ENCODE measurements at places on chromosomes 1 and 21.

DNA sequence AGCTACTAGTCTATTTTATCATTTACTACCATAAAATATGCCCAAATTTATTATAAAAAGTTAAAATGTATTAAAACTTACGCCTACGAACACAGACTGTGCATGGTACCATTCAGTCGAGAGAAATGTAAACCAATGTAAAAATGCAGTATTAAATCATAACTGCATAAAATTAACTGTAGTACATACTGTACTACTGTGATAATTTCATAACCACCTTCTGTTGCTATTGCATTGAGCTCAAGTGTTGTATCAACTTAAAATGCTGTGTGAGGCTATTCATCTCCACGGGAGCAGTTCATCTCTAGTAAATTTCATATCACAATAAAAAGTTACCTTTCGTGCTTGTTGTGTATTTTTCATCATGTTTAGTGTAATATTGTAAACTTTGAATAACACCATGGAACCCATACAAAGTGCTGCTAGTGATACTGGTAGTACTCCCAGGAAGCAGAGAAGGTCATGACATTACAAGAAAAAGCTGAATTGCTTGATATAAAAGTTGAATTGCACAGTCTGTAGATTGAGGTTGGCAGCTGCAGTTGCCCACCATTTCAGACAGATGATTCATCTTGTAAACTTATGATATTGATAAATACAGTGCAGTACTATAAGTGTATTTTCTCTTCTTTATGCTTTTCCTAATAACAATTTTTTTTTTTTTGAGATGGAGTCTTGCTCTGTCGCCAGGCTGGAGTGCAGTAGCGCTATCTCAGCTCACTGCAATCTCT lies 19.0 kb upstream of the CENPF start:
- DNase-seq, result no peak

DNA sequence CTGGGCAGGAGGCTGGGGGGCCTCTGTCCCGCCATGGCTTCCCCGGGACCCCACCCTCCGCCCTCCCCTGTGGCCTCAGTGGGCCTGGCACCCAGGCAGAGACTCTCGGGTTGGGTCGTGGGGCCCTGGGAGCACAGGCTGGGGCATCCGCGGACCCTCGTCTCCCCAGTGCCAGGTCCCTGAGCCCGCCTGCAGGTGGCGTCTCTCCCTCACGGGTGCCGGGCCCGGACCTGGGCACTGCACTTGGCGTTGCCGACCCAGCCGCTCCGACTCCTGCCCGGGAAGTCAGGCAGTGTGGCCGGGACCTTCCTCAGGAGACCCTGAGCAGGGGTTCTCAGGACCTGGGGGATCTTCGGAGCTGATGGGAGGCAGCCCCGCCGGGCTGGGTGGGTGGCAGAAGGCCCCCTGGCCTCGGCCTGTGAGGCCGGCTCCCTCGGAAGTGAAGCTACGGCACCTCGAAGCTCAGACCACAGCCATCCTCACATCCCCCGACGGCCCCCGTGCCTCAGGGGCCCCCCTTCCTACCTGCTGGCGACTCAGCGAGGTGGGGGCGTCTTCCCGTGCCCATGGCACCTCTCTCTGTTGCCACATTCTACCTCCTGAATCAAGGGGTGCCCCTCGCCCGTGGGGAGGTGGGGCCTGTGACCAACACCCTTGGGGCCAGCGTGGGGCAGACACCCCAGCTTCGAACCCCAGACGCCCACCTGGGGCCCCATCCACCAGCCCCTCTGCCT lies 6.4 kb upstream of the C1orf159 start:
- peak; percentile 57 for DNase-seq

DNA sequence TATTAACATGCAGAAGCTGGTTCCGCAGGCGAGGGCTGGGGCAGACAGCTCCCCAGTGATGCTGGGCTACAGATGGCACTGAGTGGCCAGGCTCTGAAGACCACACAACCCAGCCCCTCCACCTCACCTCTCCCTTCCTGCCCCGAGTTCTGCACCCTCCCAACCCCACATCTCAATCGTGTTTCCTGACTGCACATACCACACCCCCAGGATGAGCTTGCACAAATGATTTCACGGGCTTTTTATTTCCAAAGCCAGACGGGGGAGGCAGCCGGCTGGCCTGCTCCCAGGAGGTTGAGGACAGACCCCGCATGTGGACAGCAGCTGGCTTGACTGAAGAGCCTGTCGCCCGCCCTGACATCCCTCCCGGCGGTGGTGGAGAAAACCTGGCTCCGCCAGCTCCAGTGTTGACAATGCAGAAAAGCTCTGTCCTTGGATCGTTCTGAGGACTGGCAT lies 21.4 kb upstream of the ALDH4A1 start:
- DNase-seq, result no peak

DNA sequence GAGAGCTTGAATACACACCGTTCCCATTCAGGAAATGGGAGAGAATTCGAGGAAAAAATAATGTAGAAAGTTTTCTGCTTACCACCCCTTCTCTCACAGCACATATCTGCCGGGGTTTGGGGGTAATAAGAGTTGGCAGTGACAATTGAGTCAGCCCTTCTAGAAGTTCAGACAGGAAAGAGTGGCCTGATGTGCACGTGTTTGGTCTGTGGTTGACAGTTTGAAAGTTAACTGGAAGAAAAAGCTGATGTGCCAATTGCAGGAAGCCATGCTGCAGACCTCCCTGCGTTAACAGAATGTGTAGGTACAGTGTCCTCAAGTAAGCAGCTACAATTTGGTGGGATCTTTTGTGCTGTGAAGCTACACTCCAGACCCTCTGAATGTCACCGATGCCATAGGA lies 50.9 kb downstream of the DHX9 start:
- DNase-seq, result no peak

GRCh38 chr1:180946056-180946455 lies 33.4 kb downstream of the KIAA1614 start:
- no peak for DNase-seq

- no peak for DNase-seq
Observed at GRCh38 chr1:53631622-53632310, 107.2 kb downstream of the GLIS1 start.

GRCh38 chr1:210536254-210536961 lies 207.7 kb downstream of the HHAT start:
- DNase-seq, result no peak
